Amniotic epithelial cell (primary cell): ENCODE measurements at places on chromosomes 6 and 20.

- peak; percentile 59 for DNase-seq
Measured at GRCh38 chr20:5557123-5557522, 193.1 kb upstream of the SHLD1 start.

GRCh38 chr6:4565301-4566250, 210.6 kb upstream of the CDYL start:
- DNase-seq = no peak

DNA sequence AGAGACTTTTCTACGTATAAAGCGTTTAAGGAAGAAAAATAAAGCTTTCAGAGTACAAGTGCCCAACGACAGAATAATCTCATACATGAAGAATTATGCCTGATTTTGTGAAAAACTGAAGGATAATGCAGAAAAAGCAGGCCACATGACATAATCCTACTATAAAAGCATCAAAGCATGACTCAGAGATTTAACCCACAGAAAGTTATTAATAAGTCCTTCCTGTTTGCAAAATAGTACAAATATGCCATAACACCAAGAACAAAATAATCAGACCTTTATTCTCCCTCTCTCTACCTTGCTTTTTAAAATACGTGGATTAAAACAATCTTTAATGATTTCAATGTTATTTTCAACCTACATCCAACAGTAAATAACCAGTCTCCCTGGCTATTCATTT, 118.6 kb upstream of the BCLAF1 start:
- peak; percentile 74 for DNase-seq

DNA sequence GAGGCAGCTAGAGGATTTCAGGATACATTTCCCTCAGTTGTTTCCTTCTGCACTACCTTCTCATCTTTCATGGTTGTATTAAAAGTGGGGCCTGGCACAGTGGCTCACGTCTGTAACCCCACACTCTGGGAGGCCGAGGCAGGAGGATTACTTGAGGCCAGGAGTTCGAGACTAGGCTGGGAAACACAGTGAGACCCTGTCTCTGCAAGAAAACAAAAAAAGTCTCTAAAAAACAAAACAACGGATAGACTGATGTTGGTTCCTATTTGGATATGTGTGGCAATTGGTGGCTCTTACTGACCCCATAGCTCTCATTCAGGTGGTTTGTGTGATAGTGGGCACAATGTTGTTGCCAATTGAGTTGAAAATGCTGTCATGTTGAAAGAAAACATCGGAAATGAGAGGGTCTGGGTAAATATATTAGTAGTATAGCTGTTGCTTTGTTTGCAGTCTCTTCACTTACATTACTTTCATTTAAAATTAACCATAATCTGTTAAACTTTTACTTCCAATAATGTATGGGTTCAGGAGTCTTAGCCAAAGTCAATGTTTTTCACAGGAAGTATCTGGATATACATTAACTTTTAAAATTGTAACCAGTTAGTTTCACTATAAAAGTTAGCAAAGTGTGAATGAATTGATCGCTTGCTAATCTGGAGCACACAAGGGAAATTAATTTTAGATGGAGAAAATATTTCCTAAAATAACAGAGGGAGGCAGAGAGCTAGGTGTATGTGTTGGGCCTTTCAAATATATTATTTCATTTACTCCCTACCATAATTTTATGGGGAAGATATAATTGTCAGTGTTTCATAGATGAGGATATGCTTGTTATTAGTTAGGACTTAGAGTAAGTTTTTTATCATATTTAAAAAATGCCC, 31.1 kb downstream of the UTRN start:
- no peak for DNase-seq

DNA sequence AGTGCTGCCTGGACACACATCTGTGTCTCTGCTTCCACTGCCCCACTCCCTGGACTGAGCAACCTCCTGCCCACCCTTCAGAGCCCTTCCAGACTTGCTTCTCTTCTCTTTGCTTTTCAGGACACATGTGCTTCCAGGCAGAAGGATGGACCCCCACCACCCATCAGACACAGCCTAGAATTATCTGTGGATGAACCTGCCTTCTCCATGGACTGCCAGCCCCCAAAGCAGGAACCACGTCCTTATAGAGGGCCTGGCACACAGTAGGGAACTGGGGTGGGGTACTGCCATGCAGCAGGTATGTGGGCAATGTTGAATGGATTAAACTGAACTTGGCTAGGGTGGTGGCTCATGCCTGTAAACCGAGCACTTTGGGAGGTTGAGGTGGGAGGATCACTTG, 3.6 kb downstream of the KIAA1755 start:
- DNase-seq = no peak

DNA sequence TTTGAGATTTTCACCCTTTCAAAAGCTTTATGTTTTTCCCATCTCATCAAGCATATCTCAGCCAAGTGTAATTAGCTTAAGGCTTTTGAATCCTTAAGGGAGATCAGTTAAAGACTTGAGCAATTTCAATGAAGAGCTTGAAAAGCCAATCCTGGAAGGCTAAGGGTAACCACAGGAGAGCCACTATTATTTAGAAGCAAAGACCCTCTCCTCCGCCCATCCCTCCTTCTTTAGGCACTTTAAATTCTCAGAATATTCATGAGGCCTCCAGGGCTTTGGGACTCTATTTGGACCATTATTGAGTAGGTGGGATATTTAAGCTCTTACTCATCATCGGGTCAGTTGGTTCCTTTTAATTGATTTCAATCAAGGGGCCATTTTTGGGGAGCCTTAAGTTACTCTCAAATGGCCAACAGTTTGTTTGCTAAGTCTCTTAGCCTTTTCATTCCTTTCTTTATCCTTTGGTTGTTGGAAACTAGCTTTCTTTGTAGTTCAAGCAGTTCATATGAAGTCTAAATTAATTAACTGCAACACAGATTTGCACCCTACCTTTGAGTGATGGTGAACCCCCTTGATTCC, 567.2 kb downstream of the KIF16B start:
- DNase-seq = no peak

DNA sequence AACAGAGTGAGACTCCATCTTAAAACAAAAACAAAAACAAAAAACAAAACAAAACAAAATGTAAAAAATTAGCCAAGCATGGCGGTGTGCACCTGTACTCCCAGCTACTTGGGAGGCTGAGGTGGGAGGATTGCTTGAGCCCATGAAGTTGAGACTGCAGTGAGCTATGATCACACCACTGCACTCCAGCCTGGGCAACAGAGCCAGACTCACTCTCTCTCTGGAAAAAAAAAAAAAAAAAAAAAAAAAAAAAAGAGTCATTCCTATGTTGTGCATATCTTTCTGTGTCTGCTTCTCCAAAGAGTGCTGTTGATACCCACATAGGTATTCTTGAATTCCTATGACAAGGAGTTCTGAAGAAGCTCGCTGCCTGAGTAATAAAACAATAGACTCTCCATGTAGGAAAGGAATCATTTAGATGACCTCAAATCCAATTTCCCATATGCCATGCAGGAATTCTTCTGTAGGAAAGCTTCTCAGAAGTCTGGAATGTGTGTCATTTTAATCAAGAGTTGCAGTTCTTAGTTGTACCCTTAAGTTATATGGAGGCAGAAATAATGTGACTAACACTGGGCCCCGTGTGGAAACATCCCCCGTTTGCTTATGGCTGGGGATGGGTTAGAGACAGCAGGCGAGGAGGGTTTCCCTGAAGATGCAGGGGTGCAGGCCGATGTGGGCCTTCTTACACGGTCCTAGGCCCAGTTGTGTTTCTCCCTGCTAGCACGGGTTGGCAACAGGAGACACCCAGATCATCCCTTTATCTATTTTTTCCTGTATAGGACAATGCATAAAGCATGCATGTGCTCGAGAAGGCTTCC, 79.4 kb downstream of the ZDHHC14 start:
- DNase-seq = no peak

- no peak for DNase-seq
Measured at GRCh38 chr20:14304472-14304871, 32.9 kb downstream of the FLRT3 start.

DNA sequence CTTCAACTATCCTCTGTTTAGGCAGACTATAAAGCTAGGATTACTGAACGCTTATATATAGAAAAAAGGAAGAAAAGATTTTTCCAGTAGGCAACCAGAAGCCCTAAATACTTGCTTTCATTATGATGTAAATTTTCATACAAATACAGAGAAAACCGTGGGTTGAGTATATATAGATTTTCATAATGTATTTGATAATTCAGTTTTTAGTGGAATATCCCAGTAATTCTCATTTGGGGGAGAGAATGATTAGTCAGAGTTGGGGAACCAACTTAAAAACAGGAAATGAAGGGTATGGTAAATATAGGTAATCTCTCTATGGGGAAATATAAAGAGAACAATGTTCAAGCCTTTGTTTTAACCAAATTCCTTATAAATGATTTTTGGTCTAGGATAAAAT, 154.0 kb upstream of the CITED2 start:
- DNase-seq = no peak

DNA sequence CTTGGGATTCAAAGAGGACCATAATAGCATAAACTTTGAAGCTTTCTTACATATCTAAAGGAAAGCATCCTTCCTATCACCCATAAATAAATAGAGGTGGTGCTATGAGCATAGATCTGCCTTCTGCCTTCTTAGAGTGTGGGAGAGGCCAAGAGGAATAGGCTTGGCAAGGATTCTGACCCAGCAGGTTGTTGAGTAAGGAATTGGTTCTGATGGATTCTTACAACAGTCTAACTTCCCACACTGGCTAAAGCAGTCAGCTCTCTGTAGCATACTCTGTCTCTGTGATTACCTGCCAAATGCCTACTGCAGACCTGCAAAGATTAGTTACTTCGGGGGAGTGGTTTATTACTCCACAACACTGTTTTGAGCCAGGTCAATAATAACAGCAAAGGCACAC, 198.0 kb upstream of the RAB32 start:
- no peak for DNase-seq

- DNase-seq = no peak
Measured at GRCh38 chr6:87683890-87684289, 18.1 kb downstream of the AKIRIN2 start.

DNA sequence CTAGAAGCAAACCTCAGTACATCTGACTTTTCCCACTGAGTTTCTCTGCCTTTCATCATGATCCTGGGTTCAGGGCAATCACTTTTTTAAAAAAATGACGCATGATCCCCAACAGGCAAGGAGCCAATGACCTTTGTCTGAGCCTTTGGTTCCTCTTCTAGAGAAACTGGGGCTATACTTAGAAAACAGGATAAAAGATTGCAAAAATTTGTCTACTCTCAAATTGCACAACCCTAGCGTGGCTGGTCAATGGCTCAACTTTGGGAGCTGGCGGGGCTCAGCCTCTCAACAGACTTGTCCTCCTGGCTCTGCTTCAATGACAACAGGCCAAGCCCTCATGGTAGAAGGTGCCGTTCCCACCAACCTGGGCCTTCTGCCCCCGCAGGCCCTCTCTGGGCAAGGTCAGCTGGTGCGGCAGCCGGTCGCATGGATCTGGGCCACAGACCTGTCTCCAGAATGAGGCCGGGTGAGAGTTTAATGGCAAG, 48.7 kb downstream of the PDYN start:
- peak; percentile 77 for DNase-seq

DNA sequence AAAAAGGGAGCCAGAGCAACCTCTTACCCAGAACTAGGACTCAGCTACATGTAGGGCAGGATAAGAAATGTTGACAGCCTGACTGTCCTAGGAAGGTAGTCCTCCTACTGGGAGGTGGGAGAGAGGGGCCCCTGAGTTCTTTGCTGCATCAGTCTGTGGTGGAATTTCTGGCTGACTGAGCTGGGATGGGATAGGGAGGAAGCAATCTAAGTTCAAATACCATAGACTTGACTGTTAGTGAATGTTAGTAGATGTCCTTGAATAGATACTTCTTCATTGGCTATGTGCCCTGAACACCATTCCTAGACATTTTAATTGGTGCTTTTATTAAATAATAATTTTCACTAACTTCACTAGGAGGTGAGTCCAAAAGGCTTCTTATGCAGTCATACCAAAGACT, 1343.6 kb upstream of the CITED2 start:
- DNase-seq = peak; percentile 27

DNA sequence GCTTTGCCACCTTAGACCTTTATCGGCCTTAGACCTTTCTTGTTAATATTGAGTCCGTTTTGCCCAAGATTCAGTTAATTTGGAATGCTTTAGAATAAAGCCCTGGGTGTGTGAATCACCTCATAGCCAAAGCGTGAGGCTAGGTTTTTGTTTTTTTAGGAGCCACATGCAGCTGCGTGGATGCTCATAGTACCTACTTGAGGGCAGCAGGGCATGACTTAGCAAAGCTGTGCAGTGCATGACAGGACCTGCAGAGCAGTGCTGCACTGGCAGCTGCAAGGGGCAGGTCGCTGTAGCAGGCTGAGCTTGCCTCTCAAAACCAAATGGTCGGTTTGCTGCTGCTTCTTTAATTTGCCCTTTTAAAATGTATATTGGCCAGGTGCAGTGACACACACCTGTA, 116.1 kb downstream of the JAG1 start:
- no peak for DNase-seq

DNA sequence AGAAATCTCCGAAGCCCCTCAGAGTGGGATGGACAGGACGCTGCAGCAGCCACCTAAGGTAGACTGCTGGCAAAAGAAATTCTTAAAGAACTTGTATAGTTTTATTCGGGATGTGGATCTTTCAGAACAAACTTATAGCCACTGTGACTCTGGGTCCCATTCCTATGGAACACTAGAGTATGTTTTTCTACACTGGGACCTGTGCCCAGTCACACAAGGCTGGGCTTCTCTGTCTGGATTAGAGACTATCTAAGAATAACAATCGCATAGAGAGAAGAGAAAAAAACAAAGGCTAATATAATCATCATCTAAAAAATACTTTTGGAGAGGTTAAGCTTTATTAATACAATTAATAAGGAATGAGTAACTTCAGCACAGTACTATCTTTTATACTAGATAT, 28.9 kb downstream of the RMND1 start:
- DNase-seq = no peak

DNA sequence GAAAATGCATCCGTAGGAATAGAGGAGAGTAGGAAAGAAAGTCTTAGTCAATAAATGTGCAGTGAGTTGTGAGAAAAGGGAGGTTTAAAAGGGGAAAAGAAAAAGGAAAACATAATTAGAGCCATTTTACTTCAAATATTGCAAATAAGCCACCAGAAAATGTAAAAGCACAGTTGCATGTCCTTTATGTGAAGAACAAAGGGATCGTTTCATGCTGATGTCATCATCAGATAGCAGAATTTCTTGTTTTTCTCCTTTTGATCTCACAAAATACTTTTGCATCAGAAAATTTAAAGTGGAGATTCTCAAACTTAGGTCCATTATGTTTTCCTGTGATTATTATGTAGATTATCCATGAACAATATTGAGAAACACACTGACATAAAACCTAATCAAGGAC, 166.7 kb downstream of the HAO1 start:
- DNase-seq = no peak

DNA sequence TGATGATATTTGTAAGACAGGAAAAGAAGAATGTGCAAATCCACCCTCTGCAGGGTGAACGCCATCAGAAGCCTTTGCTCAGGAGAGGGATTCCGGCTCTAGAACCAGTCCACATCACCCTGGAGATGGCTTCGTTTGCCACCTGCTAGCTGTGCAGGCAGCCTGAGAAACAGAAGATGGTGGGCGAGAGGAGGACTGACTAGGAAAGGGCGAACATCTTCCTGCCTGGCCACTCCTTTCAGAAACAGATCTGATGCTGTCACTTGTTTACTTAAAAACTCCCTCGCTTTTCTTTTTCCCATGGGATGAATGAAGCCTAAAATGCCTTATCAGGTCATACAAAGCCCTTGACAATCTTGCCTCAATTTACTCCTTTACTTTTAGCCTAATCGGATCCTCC, 1.2 kb downstream of the PTPRA start:
- peak; percentile 4 for DNase-seq

- peak; percentile 86 for DNase-seq
Measured at GRCh38 chr20:4014031-4014474, 1.3 kb downstream of the RNF24 start.
